Fibroblast of lung (primary cell): ENCODE measurements at places on chromosomes 12 and 14.

DNA sequence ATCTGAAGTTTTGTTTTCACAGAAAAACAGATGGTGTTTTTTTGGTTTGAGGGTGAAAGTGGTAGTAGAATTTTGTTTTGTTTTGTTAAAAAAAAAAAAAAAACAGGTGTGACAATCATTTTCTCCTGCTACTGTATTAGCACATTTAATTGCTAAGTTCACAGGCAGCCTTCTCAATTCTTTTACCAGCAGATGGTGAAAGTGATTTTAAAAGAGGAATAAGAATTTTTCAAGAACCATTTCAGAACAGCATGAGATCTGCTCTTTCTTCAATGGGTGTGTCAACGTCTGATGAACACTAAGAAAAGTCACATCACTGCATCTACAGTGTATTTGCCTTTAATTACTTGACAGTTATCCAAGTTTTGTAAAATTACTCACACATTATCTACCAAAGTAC lies 303.7 kb upstream of the USP15 start:
- no peak for DNase-seq

GRCh38 chr12:2212971-2213869 lies 160.4 kb downstream of the CACNA1C start:
- DNase-seq: no peak

- no peak for DNase-seq
Measured at GRCh38 chr12:112551681-112552080, 132.9 kb downstream of the PTPN11 start.

DNA sequence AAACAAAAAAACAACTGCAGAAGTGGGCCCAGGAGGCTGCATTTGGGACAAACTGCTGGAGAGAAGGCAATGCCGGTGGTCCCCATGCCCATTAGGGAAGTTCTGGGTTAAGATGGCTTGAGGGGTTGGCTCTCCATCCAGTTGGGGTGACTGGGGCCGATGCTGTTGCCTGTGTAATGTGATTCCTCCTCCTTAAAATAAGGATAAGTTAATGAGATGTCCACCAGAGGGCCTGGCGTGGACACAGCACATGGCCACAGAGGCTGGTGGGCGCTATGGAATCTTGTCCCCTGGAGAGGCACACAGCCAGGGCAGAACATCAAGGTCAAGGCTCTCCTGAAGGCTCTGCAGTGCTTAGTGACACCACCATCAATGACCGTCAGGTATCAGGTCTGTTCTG lies 1.0 kb upstream of the TESC start:
- no peak for DNase-seq

GRCh38 chr14:91244501-91244901 lies at the start of gene GPR68:
GPR68 (minus strand) TSS chr14:91244704; CDS start chr14:91235050, 9,654 bp downstream.
- peak; percentile 76 for DNase-seq

GRCh38 chr12:131782061-131782460 lies 46.1 kb upstream of the MMP17 start:
- no peak for DNase-seq

GRCh38 chr14:41783403-41783802 lies 176.7 kb downstream of the LRFN5 start:
- DNase-seq: no peak

- DNase-seq: no peak
Measured at GRCh38 chr12:22332202-22332601, 2.3 kb downstream of the ST8SIA1 start.

DNA sequence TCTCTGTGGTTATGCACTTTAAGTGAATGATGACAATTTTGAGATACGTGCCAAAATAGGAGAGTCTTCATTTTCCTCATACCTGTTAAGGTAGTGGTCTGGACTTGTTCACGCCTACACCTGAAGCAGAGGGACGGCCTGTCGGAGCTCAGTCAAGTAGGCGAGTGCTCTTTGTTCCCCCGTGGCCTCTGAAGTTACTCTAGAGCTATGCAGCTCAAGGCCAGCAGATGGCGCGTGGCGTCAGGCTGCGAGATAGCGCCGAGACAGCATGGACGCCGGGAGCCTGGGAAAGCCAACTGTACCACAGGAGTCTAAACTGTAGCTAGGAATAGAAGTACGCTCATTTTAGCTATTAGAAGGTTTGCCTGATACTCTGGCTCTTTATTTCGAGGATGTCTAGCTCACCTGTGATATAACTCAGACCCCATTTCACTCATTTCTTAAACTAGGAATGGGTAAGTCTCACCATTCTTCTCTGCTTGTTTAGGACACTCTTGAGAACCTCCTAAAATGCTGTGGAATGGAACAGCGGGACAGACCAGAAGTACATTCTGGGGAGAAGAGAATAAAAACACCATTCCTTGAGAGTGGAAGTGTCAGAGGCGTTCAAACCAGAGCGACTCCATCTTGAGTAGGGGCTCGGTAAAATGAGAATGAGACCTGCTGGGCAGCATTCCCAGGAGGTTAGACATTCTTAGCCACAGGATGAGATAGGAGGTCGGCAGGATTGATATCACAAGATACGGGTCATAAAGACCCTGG lies 267.4 kb upstream of the HMGA2 start:
- DNase-seq: peak; percentile 72

GRCh38 chr14:74240794-74241651 lies 1.8 kb downstream of the VSX2 start:
- no peak for DNase-seq

- peak; percentile 25 for DNase-seq
Measured at GRCh38 chr12:114799574-114800487, 115.9 kb upstream of the TBX3 start.

- no peak for DNase-seq
Measured at GRCh38 chr14:106613256-106613655, 1086.9 kb downstream of the TMEM121 start.

DNA sequence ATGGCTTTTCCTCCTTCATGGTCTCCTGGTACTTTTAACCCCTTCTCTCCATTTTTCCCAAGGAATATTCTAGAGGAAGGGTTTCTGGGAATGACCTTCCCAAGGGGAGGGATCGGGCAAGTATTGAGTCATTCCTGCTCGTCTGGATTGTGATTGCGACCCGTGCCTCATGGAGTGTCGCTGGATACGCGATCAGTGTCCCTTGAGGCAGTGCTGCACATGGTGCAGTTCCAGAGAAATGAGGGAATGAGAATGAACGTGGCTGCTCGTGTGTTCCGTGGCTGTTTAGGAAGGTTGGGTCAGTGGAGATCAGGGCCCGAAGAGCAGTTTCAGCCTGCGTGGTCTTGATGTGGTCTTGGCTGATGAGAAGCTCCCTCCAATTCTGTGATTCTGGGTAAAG lies 234.4 kb downstream of the CACNA1C start:
- DNase-seq: no peak

DNA sequence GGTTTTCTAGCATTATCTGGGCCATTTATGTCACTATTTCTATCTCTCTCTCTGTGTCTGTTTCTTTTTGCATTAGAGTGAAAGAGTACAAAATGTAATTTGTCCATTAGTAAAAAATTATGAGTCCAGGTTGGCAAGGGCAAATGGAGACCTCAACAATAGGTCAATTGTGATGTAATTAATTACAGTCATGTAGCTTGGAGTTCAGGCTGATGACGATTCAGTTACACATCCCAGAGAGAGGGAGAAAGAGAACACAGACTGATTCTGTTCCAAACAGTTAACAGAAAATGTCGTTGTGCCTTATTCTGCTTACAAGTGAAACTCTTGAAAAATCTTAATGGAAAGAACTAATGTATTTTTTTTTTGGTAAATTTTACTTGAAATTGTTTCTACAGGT lies 83.3 kb downstream of the ATXN7L3B start:
- DNase-seq: no peak

GRCh38 chr14:53571641-53572328 lies 384.8 kb downstream of the BMP4 start:
- DNase-seq: peak; percentile 67

DNA sequence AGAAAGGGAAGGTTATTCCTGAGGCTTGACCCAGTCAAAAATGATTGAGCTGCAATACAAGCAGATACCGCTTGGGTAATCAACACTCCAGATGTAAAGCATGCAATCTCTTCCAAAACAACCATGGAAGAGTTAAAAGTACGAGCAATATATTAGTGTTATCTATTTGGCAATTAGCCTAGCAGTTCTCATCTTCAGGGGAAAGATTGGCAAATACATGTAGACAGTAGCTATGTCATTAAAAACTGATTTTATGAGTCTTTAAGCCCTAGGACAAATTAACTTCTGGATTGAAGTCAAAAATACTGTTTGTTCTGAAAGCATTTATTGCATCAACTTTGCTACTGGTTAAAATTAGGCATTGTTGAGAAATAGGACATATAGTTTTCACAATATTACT lies 9.3 kb upstream of the GYS2 start:
- DNase-seq: no peak

DNA sequence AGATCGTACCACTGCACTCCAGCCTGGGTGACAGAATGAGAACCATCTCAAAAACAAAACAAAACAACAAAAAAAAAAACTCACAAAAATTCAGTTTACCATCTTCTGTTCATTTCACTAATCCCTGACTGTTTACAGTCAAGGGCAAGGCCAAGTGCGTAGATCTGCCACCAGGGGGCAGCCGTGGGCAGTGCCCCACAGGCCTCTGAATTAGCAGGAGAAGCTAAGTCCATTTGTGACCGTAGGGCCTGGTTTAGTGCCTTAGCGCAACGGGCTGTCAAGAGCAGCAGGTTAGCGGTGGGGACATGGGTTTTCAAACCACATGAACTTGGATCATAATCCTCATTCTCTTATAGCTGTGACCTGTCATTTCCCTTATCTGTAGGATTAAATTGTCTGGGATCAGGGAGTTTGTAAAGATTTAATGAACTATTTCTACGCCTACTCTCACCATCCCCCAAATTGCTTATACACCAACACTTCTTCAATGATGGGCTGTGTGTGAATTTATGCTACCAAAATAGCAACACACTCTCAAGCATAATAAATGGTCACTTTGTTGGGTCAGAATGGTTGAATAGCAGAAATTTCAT lies 49.0 kb downstream of the KCTD10 start:
- DNase-seq: peak; percentile 66

DNA sequence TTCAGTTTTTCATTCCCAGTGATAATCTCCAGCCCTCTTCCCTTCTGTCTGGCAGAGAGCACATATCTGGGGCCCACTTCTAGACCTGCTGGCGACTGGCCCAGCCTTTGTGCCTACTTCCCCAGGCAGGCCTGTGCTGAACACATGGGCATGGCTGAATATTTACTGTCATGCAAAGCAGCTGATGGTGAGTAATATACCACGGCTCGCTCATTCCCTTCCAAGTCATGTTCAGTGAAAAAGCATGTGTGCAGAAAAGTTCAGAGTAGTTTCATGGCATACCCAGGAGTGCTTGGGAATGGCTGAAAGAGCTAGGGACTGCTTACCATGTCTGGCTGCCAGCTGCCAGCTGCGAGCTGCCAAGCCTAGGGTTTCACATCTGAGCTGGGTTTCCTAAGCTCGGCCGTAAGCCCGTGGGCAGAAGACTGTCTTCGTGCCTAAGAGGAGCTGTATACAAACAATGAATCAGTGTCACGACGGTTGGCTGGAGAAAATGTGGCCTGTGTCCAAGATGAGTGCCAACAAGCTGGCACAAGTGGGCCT lies 179.9 kb upstream of the PELI2 start:
- DNase-seq: peak; percentile 58
